ENCODE measurements at places on chromosomes 2 and 18.

DNA sequence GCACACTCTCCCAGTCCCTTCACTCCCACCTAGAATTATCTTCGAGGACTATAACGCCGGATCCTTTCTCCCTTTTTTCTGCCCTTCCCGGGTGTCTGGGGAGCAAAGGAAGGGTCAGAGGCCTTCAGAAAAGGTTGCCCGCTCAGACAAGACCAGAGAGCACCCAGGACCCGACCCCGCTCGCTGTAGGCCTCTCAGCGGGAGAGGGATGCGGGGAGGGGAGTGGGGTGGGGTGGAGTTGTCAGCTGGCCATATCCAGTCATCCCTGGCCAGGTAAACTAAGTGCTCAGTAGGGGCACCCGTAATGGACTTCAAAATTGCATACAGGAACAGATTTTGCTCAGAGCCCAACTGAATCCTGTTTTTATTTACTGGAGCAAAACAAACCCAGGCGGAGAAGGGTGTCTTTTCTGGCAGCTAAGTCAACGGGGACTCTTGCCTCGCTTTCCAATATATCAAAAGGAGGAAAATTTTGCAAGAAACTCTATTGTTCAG is 65.0 kb downstream of the NOL4 start:
- DNase-seq, result no peak

GRCh38 chr2:135451966-135452365 is 79.1 kb downstream of the ZRANB3 start:
- DNase-seq, result no peak

DNA sequence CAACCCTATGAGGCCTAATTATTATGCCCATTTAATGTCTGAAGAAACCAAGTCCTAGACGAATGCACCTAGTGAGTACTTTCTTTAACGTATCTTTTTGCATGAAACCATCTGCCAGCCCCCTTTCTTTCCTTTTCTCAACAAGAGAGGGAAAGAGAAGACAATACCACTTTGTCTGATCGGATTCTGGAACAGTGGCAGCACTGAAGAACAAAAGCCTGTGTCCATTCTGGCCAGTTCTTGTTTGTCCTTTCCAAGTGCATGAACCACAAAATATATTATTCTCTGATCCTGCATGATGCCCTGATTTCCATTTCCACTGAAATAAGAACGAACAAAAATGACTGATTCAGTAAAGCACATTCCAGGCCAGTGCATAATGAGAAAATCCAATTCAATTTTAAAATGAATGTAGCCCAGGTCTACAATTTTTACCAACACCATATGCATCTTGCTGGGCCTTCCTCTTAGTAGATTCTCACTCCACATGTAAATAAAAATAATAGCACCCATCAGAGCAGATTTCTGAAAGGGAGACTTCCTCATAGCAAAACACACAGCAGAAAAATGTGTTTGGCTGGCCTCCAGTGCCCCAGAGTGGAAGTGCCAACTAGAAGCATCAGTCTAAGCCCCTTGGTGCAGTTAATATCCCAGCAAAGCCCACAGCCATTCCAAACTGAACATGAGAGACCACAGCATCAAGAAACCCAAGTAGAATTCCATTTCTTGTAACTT is 422.6 kb upstream of the ID2 start:
- no peak for DNase-seq

GRCh38 chr2:17804358-17804757 is 11.9 kb upstream of the MSGN1 start:
- no peak for DNase-seq

- DNase-seq, result no peak
Measured at GRCh38 chr2:216391401-216391800, 19.1 kb upstream of the MARCHF4 start.

DNA sequence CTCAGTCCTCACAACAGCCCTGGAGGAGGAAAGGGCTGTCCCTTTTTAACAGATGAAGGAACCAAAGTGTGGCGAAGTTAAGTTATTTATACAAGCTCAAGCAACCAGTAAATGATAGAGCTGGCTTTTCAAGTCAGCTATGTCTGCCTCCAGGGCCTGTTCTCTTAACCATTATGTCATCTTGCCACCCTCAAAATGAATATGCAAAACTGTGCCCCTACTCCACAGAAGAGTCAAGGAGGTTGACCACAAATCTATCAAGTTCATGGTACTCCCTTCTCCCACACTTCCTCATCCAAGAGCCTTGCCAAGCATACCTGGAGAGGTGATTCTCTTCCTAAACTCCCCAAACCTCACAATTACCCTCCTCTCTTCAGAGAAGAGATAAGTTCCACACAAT is 37.3 kb upstream of the CREB1 start:
- no peak for DNase-seq

DNA sequence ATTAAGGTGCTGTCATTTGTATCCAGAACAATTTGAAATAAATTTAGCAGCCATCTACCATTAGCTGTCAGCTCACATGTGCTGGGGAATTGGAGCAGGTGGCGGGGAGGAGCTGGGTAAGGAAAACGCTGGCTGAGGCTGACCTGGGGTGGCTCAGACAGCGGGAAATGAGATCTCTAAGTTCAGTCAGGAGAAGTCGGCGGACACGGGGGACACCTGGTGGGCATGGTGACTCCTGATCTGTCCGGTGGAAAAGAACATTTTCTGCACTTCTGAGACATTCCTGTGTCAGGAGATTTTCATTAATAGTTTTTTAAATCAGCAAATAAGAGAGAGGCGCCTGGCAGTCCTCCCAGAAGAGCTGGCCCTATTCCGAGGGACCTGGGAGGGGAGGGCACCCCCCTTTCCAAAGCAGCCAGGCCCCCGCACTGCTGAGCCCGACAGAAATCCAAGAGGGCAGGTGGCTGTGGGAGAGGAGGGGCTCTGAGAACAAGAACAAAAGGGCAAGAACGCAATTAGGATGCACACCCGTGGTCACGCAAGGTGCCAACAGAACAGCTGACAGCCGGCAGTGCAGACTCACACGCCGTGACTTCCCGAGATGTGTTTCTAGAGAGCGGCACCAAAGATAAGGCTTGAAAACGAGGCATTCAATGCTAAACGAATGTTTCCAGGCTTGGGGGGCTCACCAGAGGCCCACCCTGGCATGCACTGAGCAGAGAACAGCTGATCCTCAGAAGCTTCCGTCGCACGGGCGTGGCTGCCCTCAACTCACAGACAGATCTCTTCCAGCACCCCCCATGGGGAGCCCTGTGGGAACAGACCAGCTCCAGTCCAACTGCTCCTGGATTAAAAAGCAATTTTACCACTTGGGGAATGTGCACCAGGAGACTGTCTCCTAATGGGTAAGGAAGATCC is 26.4 kb downstream of the SLC66A2 start:
- DNase-seq, result no peak

- no peak for DNase-seq
Measured at GRCh38 chr2:24471662-24472061, 19.4 kb upstream of the NCOA1 start.

DNA sequence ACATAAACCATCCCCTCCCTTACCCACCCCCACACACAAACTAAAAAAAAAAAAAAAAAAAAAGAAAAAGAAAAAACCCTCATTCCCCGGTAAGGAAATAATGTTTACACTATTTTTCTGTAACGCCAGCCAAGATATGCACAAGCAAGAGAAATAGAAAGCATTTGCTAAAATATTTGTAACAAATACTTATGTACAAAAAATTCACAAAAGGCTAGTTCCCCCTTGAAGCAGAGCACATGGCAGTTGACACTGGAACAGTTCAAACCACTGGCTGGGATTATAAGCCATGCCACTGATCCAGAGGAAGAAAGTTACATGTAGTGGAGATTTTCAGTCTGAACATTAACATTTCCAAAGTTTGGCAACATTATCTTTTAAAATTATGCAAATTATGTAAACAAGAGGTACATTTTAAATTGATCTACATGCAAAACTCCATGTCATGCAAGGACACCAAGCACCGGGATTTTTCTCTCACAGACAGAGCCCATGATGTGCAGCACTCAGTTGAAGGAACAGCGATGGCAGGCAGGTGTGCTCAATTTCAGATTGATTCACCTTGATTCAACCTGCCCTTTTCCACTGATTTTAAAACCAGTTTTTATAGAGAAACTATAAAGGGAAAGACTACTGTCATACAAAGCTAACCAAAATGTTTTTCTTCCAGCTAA is 21.4 kb downstream of the PNO1 start:
- DNase-seq, result no peak

DNA sequence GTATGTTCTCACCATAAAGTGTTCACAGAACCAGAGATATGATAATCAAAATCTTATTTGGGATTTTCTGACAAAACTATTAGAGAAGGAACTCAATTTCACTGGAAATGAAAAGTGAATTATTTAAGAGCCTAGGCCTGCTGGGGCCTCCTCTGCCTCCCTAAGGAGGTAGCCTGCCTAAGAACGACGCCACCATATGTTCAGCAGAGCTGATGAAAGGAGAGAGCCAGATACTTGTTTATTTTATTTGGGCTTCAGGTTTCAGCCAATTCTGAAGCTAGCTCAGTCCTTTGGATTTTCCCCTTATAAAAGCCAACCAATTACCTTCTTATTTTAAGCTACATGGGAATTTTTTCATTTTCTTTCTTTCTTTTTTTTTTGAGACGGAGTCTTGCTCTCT is 433.1 kb upstream of the MAP2 start:
- no peak for DNase-seq

GRCh38 chr18:46712406-46712805 is 44.4 kb downstream of the ST8SIA5 start:
- no peak for DNase-seq

DNA sequence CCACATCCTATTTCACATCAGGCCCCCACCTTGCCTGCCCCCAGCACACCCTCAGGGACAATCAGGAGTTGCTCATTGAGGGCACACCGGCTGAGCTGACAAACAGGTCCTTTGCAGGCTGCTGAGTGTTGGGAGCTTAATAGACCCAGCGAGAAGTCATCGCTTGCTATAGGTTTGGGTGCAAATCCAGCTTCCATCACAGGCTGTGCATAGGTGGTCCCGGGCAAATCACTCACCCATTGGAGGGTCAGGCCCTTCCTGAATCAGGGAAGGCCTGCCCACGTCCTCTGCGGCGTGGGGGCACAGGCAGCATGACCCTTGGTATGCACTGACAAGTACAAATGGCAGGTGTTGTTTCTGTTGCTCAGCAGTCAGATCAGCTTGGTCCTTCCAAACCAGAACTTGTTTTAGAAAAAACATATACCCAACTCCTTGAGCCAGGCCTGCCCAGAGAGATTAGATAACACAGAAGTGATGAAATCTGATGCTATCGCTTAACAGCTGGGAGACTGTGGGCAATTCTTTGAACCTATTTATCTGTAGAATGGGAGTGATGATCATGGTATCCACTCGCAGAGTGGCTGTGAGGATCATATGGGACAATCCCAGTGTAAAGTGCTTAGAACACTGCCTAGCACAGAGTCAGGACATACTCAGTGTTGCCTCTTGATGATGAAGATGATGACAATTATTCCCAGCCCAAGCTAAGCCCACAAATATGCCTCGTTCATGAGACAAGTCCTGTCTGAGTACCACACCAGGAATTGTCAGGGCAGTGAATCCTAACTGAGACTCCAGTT is 34.9 kb downstream of the SMAD7 start:
- DNase-seq, result no peak

GRCh38 chr18:40133253-40133652 is 1821.8 kb upstream of the PIK3C3 start:
- DNase-seq, result no peak

- no peak for DNase-seq
Measured at GRCh38 chr2:236971131-236971821, 114.4 kb upstream of the COPS8 start.

DNA sequence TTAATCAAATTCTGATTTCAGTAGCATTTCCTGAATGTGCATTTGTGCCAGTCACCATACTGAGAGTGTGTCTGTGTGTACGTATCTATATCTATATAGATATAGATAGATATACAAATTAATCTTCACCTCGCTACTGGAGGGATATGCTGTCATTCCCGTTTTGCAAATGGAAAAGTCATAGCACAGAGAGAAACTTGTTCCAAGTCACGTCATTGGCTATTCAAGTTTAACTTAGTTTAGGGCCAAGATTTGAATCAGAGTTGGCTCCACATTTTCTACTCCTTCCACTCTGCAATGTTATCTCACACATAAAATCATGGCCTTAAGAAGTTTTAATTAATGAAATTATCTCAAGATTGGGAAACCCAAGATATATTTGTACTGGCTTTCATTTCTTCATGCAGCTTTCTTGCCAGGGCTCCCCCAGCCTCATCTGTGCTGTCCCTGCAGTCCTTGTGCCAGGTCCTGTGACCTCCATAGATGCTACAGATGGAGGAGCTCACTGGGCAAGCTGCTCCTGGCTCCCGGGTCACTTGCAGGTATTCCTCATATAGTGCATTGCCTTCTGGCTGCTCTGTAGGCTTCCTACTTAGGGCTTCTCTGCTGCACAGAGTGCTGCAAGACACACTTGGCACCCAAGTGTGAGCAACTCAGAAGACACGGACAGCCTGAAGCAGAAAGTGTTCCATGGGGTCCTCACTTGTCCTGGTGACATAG is 245.8 kb downstream of the KCNS3 start:
- DNase-seq, result no peak

GRCh38 chr2:84792856-84793522 is 87.9 kb downstream of the TRABD2A start:
- no peak for DNase-seq

DNA sequence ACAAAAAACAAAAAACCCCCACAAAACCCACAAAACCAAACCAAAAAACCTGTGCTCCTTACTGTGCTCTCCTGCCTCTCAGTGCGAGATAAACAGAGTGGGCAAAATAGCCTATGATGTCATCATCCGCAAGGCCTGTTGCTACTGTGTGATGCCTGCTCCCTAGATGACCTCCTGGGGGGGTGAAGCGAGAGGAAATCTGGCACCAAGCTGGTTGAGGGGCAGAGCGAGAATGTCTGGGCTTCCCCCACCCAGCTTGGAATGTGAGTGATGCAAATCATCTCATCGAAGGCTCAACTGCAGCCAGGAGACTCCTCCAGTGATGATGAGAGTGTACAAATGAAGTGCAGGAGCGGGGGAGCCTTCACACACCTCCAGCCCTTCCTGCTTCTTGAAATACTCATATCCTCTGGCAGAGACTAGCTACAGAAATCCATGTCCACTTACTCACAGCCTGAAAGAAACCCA is 57.7 kb upstream of the MAP4K3 start:
- DNase-seq, result no peak

- no peak for DNase-seq
Measured at GRCh38 chr2:160906878-160907277, 253.3 kb upstream of the TANK start.

GRCh38 chr2:217360781-217361482 is 501.1 kb upstream of the TNP1 start:
- no peak for DNase-seq

GRCh38 chr2:182115258-182115657 is 129.6 kb downstream of the PPP1R1C start:
- no peak for DNase-seq

DNA sequence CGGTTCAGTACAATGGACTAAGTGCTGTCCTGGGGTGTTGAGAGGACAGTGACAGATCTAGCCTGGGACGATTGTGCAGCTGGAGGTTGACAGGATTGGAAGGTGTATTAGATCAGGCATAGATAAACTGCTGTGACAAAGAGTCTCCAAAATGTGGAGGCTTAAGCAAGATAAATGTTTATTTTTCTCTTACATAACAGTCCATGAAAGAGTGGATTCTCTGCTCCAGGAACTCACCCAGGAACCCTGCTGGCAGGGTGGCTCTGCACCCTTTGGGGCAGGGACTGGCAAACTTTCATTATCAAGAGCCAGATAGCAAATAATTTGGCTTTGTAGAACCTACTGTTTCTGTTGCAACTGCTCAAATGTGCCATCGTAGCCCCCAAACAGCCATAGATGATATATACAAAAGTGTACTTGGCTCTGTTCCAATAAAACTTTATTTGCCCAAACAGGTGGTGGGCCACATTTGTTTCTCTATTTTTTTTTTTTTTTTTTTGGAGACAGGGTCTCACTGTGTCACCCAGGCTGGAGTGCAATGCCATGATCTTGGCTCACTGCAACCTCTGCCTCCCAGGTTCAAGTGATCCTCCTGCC is 9.7 kb downstream of the HRH4 start:
- DNase-seq, result no peak
